ENCODE measurements at places on chromosomes 13 and 19. TPM values are rescaled to one million over a fixed set of nuclear protein-coding genes. Genes with fewer than 3 reads are reported as not detected.

GRCh38 chr13:37450276-37450675 is 148.3 kb downstream of the POSTN start:
- no peaks in the 10 kb centered on the region for H3K36me3 ChIP-seq
- no peak for DNase-seq
- no peaks in the 10 kb centered on the region for H3K4me1 ChIP-seq
- no peak overlapping the region for H3K27ac ChIP-seq
- no peak overlapping the region for H3K4me3 ChIP-seq

CRTC1 gene
- 20.8 TPM for total RNA-seq

DNA sequence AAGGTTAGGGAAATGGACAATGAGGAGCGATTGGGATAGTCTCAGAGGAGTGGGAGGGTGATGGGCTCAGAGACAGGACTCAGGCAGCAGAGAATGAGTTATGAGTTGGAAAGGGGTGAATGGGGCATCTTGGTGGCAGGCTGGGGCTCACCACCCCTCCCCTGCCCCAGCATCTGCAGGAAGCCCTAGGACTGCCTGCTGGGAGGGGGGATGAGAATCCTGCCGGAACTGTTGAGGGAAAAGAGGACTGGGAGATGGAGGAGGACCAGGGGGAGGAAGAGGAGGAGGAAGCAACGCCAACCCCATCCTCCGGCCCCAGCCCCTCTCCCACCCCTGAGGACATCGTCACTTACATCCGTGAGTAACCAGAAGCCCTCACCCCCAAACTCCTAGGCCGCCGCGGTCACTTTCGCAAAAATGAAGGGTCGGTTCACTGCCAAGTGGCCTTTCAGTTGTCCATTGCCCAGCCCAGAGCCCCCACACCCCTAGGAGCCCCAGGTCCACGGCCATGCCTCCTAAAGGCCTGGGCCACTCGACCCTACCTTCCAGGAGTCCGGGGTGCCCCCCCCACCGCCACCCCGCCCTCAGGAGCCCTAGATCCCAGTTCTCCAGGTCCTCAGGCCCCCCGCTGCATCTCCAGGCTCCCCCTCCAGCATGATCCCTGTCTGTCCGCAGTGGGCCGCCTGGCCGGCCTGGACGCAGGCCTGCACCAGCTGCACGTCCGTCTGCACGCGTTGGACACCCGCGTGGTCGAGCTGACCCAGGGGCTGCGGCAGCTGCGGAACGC is 764 bp downstream of the CLEC11A start:
- peaks cover 47% of the 10 kb centered on the region for H3K4me1 ChIP-seq
- DNase-seq: no peak
- no peak overlapping the region for H3K27ac ChIP-seq
- peak overlapping the region; percentile 67 for H3K4me3 ChIP-seq
- H3K27me3 ChIP-seq: peaks cover 86% of the 10 kb centered on the region
- no peaks in the 10 kb centered on the region for H3K36me3 ChIP-seq

- no peaks in the 10 kb centered on the region for H3K36me3 ChIP-seq
- peaks cover 6% of the 10 kb centered on the region for H3K4me1 ChIP-seq
- no peaks in the 10 kb centered on the region for H3K27me3 ChIP-seq
- H3K4me3 ChIP-seq: no peak overlapping the region
- no peak for DNase-seq
Measured at GRCh38 chr13:110556224-110556606, 5.3 kb downstream of the RAB20 start.

DNA sequence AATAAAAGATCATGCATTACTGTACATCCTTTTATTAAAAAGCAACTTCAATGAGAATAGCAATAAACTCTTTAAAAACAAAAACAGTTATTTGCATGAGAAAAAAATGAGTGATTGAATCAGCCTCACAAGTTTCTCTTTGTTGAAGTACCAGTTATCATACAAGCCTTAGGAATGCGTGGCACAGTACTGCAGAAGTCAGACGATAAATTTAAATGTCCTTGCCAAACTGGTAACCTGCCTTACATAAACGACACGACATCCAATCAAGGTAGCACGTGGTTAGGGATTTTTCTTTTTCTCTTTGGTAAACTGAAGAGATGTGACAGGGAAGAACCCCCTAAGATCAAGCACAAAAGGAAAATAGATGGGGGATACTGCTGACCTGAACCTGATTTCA is 251.0 kb downstream of the KLF12 start:
- no peak for DNase-seq
- no peak overlapping the region for H3K27ac ChIP-seq
- H3K27me3 ChIP-seq: no peaks in the 10 kb centered on the region
- peaks cover 10% of the 10 kb centered on the region for H3K4me1 ChIP-seq
- peaks cover 7% of the 10 kb centered on the region for H3K36me3 ChIP-seq
- no peak overlapping the region for H3K4me3 ChIP-seq

DNA sequence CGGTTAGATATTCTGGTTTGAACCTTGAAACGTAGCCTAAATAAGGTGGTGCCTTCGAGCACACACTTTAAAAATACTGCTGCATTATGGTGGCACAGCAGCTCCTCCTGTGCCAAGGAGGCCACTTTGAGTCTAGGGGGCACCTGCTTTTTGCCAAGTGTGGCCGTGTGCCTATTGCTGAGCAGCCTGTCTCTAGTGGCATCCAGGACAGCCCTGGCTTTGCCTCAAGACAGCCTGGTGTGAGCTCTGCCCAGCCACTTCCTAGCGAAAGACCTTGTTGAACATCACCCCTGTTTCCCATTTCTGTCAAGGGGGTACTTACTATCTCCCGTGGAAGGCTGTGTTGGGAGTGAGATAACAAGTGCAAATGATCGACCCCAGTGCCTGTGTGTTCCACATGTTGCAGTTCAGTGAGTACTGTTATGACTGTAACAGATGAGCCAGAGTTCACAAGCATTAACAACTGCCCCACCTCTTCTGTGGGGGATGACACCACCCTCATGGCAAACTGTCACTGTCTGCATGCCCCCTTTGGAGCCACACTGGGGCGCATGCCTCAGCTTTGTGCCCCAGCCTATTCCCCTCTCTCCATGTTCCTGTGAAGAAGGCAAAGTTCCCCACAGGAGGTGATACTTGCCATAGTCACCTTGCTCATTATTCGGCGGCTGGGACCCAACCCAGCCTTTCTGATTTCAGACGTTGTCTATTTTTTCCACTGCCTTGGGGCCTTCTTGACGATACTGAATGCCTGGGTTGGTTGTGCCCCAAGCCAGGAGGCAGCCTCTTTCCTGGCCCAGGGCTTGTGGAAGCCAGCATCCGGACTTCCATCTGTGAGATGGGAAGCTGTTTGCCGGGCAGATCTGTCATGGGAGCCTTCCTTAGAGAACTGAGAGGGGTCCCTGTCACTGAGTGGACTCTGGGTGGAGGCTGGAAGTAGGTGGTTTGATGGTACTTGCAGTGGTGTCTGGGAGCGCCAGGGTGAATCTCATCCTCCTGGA is 5.4 kb downstream of the GATAD2A start:
- peaks cover 71% of the 10 kb centered on the region for H3K4me1 ChIP-seq
- peak overlapping the region; percentile 56 for H3K27ac ChIP-seq
- H3K27me3 ChIP-seq: no peaks in the 10 kb centered on the region
- no peak overlapping the region for H3K4me3 ChIP-seq
- DNase-seq: peak; percentile 5

- H3K4me1 ChIP-seq: no peaks in the 10 kb centered on the region
- DNase-seq: peak; percentile 12
- no peaks in the 10 kb centered on the region for H3K36me3 ChIP-seq
- H3K4me3 ChIP-seq: no peak overlapping the region
- no peaks in the 10 kb centered on the region for H3K27me3 ChIP-seq
Measured at GRCh38 chr13:26062853-26063444, 11.1 kb upstream of the SHISA2 start.

GRCh38 chr13:60583911-60584753 is 187.1 kb downstream of the TDRD3 start:
- H3K4me1 ChIP-seq: no peaks in the 10 kb centered on the region
- no peak for DNase-seq
- H3K36me3 ChIP-seq: no peaks in the 10 kb centered on the region
